ENCODE measurements at places on chromosomes 13 and 19. TPM values are rescaled to one million over a fixed set of nuclear protein-coding genes. Genes with fewer than 3 reads are reported as not detected.

KIR2DL1 gene
- total RNA-seq: not detected

IGFL2 gene
- not detected for total RNA-seq

PEG3 gene
- total RNA-seq: 15.2 TPM

ZNF749 gene
- total RNA-seq: 5.2 TPM

CBLC gene
- total RNA-seq: 42.2 TPM

DEDD2 gene
- total RNA-seq: 25.3 TPM

PODNL1 gene
- total RNA-seq: 5.2 TPM

DHDH gene
- total RNA-seq: not detected

C19orf12 gene
- total RNA-seq: 14.2 TPM

COL4A1 gene
- 178 TPM for total RNA-seq

CEACAM3 gene
- total RNA-seq: not detected

B3GNT8 gene
- total RNA-seq: 35.8 TPM

SIGLEC12 gene
- total RNA-seq: not detected

CACNG8 gene
- total RNA-seq: not detected

TTC9B gene
- not detected for total RNA-seq

ERVV-1 gene
- total RNA-seq: not detected

HRC gene
- 0.25 TPM for total RNA-seq

Measured in vagina (tissue), 2 donors.